Natural killer cell treated with Interleukin-12 subunit alpha and Interleukin-12 subunit beta and Interleukin-15 and Interleukin-18, amount 100 ng/mL, for 72 hours (primary cell): ENCODE measurements at places on chromosomes 1 and 21.

DNA sequence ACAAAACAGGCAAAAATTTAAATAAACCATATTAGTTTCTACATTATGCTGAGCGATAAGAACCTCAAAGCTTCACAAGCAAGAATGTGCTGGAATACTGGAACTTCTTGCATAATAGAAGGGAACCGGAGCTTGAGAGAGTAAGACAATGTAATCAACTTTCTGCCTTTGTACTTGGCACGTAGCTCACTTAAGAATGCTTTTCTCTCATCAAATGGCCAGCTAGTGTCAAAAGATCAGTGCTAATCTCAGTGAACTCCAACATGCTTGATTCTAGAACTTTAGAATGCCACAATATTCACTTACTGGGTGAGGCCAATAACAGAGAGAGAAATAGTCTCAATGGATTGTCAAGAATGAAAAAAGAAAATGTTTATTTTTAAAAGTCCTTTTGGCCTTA, 486.1 kb upstream of the LRRC7 start:
- no peaks in the 10 kb centered on the region for H3K36me3 ChIP-seq
- H3K27me3 ChIP-seq: no peaks in the 10 kb centered on the region
- no peaks in the 10 kb centered on the region for H3K4me1 ChIP-seq
- no peak overlapping the region for H3K4me3 ChIP-seq
- no peak overlapping the region for H3K27ac ChIP-seq
- no peak for DNase-seq

- H3K4me1 ChIP-seq: no peaks in the 10 kb centered on the region
- DNase-seq: no peak
- H3K27me3 ChIP-seq: no peaks in the 10 kb centered on the region
- H3K27ac ChIP-seq: no peak overlapping the region
- no peaks in the 10 kb centered on the region for H3K36me3 ChIP-seq
- no peak overlapping the region for H3K4me3 ChIP-seq
Measured at GRCh38 chr1:3543076-3544039, 68.0 kb downstream of the MEGF6 start.

DNA sequence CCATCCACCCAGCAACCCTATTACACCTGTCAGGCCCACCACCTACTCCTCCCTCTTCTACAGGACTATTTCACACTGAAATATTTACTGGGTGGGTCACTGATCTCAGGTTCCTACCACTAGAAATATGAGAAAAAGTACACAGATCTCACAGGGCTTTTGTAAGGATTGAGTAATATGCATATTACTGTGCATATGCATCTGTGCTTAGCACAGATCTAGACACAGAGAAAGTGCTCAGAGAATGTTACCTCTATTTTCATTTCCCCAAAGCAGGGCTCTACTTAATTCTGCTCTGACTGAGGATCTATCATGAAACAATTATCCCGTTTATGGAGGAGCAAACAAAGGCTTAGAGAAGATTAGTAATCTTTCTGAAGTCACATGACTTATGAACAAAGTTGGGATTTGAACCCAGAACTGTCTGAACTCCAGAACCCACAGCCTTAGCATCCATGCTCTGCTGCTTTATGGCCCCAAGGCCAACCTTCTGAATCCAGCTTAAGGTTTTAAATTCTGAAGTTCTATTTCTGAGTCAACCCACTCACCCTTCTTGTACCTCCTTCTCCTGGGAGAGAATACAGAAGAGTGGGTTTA, 11.8 kb downstream of the TSSK3 start:
- peaks cover 18% of the 10 kb centered on the region for H3K4me1 ChIP-seq
- no peak for DNase-seq
- H3K27ac ChIP-seq: peak overlapping the region; percentile 26
- no peak overlapping the region for H3K4me3 ChIP-seq
- peaks cover 16% of the 10 kb centered on the region for H3K36me3 ChIP-seq

DNA sequence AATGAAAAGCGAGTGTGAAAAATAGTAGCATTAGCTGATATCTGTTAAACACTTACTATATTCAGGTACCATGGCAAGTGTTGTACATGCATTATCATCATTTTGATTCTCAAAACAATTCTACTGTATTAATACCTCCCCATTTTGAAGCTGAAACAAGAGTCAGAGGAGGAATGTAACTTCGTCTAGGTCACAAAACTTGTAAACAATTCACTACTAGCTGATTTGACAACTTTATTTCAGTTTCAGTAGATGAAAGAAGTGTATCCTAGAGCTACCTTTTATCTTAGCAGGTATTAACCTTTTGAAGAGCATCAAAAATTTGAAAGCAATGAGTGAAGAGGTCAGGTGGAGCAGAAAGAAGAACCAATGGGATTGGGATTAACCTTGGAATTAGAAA, 1.6 kb downstream of the CD84 start:
- no peaks in the 10 kb centered on the region for H3K36me3 ChIP-seq
- H3K27ac ChIP-seq: peak overlapping the region; percentile 74
- DNase-seq: no peak

GRCh38 chr1:191368891-191369654, 789.2 kb upstream of the RGS18 start:
- H3K27ac ChIP-seq: no peak overlapping the region
- DNase-seq: no peak
- H3K36me3 ChIP-seq: peaks cover 4% of the 10 kb centered on the region
- H3K4me1 ChIP-seq: no peaks in the 10 kb centered on the region

GRCh38 chr1:42952303-42953001, 6.2 kb downstream of the SLC2A1 start:
- H3K4me3 ChIP-seq: peak overlapping the region; percentile 71
- H3K27me3 ChIP-seq: no peaks in the 10 kb centered on the region
- H3K4me1 ChIP-seq: peaks cover 61% of the 10 kb centered on the region
- no peak for DNase-seq

GRCh38 chr1:229884765-229885164, 182.3 kb upstream of the GALNT2 start:
- no peak for DNase-seq
- peaks cover 27% of the 10 kb centered on the region for H3K27me3 ChIP-seq
- no peak overlapping the region for H3K27ac ChIP-seq
- H3K4me3 ChIP-seq: no peak overlapping the region
- no peaks in the 10 kb centered on the region for H3K4me1 ChIP-seq

- H3K4me1 ChIP-seq: peaks cover 5% of the 10 kb centered on the region
- no peaks in the 10 kb centered on the region for H3K36me3 ChIP-seq
- H3K27me3 ChIP-seq: no peaks in the 10 kb centered on the region
Measured at GRCh38 chr1:8457760-8458381, 140.0 kb downstream of the SLC45A1 start.

- no peaks in the 10 kb centered on the region for H3K27me3 ChIP-seq
- H3K27ac ChIP-seq: no peak overlapping the region
- no peak overlapping the region for H3K4me3 ChIP-seq
- H3K4me1 ChIP-seq: no peaks in the 10 kb centered on the region
Measured at GRCh38 chr1:105724286-105724685, 1332.2 kb upstream of the PRMT6 start.

DNA sequence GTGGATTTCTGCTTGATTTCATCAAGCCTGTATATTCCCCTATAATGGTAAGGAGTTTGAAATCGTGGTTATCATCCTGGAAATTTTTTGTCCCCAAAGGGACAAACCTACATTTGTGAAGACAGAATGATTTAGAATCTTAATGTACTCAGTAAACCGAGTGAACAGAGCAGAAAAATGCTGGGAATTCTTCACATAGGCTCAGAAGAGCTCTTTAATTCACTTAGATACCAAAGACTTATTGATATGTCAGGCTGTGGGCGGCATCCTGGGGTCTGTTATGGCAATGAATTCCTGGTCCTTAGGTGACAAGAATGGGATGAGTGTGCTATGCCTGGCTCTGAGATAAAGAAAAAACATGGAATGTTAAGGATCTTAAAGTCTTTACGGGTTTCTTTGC, 74.9 kb downstream of the ROR1 start:
- DNase-seq: no peak
- no peaks in the 10 kb centered on the region for H3K36me3 ChIP-seq
- H3K27ac ChIP-seq: no peak overlapping the region
- H3K4me3 ChIP-seq: no peak overlapping the region

GRCh38 chr1:16180291-16180824, 24.5 kb upstream of the EPHA2 start:
- H3K27me3 ChIP-seq: peaks cover 21% of the 10 kb centered on the region
- H3K36me3 ChIP-seq: no peaks in the 10 kb centered on the region
- H3K27ac ChIP-seq: no peak overlapping the region
- H3K4me1 ChIP-seq: no peaks in the 10 kb centered on the region
- no peak for DNase-seq
